ENCODE measurements at places on chromosomes 6 and 20.

- DNase-seq, result no peak
These were observed 112.7 kb downstream of the RPP40 start for GRCh38 chr6:4891141-4891540.

DNA sequence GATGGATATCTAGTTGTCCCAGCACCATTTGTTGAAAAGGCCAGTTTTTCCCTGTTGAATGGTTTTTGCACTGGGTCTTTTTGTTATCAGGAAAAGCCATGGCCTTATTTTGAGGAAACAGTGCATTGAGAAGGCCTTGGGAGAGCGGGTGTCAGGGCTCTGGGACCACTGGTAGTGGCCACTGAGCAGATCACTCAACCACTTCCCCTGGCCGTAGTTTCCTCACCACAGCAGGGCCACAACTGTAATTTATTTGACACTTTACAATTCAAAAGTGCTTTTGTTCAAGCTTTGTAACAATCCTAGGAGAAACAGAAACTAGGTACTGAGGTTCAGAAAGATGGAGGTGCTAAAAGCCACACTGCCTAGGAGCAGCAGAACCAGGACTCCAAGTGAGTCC is 281.8 kb downstream of the GMDS start:
- no peak for DNase-seq

- DNase-seq, result no peak
These were observed 195.9 kb downstream of the SASH1 start for GRCh38 chr6:148538261-148539190.

DNA sequence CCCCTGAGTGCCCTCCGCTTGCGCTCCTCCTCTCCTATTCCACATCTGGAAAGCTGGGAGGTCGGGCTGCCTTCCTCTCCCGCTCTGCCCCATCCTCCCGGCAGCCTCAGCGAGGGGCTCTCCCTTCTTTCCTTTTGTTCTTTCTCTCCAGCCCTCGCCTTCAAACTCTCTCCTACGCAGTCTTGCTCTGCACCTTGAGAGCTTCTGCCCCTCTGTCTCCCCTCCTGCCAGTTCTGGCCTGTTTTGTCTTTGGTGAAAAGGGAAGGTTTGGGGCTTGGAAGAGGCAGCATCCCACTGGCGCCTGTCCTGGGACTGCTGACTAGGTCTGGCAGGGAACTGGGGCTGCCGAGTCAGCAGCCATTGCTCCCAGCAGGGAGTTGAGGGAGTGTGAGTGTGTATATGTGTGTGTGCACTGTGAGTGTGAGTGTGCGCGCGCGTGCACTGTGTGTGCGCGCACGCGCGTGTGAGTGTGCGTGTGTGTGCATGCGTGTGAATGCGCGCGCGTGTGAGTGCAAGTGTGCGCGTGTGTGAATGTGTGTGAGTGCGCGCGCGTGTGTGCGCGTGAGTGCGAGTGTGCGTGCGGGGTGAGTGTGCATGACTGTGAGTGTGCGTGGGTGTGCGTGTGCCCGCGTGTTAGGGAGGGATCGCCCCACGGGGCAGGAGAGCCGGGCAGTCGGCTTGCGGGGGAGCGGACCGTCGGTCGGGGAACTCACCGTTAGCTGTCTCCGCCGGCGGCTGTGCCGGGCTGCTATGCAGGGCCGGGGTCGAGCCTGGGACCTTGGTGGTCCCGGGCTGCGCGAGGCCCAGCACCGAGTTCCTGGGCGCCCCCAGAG is 523 bp downstream of the CPXM1 start:
- DNase-seq, result no peak

GRCh38 chr6:31407699-31408098 is 4.3 kb downstream of the MICA start:
- DNase-seq, result no peak

DNA sequence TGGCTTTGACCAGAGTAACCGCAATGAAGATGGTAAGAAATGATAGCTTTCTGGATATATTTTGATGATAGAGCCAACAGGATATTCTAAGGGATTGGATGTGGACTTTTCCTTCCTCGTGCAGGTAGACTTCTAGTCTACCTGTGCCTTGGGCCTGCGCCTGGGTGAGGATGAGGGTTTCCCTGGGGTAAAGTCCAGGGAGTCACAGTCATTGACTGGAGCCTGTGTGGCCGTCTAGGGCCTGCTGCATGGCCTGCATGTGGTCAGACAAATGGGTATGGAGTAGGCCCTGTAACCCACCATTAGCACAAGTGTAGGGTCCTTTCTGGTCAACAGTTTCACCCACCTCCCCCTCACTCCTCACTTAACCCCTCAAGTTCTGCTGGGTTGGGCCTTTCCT is 12.7 kb upstream of the CHMP4B start:
- no peak for DNase-seq

GRCh38 chr6:38571721-38572120 is 68.0 kb downstream of the BTBD9 start:
- DNase-seq, result no peak

GRCh38 chr20:7171911-7172310 is 404.4 kb downstream of the BMP2 start:
- no peak for DNase-seq

GRCh38 chr20:53515749-53516148 is 77.9 kb downstream of the ZNF217 start:
- no peak for DNase-seq

- no peak for DNase-seq
These were observed 151.7 kb upstream of the DST start for GRCh38 chr6:56794421-56794820.

GRCh38 chr20:53905019-53905819 is 165.2 kb downstream of the BCAS1 start:
- DNase-seq, result no peak
